AG04449 (cell line): ENCODE measurements at places on chromosomes 2 and 18.

DNA sequence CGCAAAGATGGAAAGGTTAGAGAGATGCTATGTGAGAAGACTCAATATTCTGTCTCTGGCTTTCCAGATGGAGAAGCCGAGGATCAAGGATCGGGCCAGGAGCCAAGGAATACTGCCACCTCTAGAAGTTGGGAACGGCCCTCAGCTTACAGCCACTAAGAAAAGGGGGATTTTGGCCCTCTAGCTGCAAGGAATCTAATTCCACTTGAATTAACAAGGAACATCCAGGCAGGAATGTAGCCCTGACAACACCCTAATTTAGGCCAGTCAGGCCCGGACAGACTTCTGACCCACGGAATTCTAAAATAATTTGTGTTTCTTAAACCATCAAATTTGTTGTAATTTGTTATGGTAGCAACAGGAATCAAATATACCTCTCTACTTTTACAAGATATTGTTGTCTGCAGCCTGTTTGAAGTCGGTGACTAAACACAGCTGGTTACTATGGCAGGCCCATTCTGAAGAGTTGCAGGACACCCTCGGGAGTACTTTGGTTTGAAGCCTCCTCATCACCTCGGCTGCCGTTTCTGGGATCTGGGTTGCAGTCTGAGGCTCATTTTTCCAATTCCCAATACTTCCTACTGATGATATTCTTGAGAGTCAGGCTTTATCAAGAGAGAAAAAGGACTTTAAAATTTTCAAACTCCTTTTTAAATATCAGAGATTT lies 1131.2 kb downstream of the TSN start:
- no peak for DNase-seq

DNA sequence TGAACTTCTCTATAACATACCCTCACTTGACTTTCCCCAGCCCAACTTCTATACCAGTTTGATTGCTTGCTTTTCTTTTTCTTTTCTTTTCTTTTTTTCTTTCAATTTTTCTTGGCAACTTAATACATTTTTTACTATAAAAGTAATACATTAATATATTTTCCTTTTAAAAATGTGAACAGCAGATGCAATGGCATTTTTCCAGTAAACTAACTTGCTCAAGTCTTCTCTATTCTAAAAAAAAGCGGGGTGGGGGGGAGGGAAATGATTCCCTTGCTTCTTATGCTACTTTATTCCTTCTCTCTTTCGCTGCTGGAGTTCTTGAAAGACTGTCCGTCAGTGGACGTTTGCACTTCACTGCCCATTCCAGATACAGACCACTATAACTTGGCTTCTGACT lies 70.5 kb downstream of the RBMS1 start:
- no peak for DNase-seq

DNA sequence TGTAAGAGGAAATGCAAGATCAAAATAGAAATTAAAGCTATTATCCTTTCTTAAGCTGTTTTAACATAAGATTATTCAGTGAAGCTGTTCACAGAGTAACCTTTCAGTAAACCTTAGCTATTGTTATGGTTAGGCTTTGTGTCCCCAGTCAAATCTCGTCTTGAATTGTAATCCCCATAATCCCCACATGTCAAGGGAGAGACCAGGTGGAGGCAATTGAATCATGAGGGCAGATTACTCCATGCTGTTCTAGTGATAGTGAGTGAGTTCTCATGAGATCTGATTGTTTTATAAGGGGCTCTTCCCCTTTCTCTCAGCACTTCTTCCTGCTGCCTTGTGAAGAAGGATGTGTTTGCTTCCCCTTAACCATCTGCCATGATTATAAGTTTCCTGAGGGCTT lies 424.4 kb downstream of the DSEL start:
- no peak for DNase-seq

DNA sequence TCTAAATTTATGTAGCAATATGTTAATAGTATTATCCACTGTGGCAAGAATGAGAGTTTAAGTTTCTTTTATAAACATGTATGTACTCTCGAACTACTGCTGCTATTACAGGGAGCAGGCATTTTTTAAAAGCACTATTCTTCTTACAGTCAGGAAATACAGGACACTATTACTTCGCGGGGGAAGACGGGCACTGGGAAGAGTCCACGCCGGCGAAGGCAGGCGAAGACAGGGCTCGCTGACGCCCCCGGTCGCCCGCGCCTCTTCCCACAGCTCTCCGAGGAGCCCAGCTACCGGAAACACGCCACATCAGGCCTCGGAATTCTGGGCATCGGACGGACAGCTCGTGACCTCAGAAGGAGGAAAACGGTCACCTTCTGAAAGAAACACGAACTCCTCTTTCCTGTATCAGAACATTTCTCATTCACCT lies 90.2 kb downstream of the FAM161A start:
- peak; percentile 38 for DNase-seq

GRCh38 chr2:236872015-236872414 lies 213.7 kb upstream of the COPS8 start:
- DNase-seq: no peak

GRCh38 chr2:242098445-242099128 lies 229.1 kb downstream of the RTP5 start:
- DNase-seq: no peak

- no peak for DNase-seq
Measured at GRCh38 chr2:71784734-71785511, 331.6 kb downstream of the DYSF start.

GRCh38 chr2:41892476-41892875 lies 155.3 kb upstream of the PKDCC start:
- no peak for DNase-seq

DNA sequence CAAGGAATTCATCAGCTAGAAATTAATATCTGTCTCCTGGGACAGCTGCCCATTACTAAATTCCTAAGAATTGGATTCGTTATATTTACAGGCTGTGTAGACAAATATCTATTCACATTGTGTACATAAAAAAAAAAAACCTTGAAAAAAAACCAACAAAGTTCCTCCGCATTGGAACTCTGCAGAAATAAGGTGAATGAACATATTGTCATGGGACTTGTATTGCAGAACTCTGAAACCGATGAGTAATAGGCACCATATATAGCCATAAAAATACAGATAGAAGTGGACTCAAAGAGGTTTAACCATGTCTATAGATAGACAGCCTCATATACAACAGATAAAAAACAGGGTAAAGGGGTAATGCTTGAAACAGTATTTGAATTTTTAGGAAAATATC lies 909.9 kb upstream of the CHAC2 start:
- DNase-seq: no peak

DNA sequence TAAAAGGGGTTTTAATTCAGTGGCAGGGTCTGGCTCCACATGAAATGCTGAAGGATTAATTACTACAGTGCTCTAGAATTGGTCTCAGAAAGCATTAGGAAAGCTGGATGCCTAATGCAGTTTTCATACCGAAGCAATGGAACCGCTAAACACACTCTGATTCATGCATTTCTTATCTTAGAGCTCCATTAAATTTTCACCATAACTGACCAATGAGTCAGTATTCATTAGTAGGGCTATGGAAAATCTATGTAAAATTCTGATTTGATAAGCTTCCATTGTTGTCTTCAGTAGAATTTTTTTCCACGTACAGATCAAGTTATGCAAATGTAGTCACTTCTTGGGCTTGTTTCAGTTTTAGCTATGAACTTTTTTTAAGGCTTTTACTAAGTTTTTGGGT lies 359.9 kb downstream of the ARHGAP15 start:
- DNase-seq: peak; percentile 74

DNA sequence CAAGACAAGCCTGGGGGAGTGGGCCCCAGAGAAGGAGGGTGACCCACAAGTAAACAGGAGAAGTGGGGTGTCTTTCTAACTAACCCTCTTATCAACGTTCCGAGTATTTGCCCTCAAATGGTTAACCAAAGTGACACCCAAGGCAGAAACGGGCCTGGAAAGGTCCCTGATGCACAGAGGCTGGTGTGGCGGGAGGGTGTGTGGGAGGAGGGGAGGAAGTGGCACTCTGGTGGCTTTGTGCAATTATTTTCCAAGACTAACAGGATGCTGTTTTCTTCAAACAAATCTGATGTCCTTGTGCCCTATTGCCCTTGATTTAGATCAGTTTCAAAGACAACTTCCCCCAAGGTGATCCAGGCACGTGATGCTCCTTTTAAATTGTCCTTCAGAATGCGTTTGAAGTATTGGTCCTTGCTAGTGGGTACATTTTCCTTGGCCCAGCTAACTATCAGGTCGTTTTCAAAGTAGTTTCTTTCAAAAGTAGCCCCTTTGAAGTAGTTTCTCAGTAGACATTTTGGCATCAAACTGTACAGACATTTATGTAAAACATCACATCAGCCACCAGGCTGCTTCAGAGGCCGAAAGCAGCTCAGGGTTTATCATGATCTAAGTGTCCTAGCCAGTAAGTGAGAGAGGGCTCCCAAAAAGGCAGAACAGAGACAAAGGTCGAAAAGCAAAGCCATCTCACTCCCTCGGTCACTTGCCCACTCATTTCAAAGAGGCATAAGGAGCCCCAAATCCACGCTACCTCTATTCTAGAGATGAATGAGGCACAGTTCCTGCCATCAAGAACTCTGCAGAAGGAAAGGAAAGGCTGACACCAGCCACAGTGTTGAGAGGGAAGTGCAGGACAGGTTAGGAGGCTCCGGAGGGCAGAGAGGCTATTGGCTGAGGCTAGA lies 371.1 kb upstream of the ID2 start:
- DNase-seq: no peak

GRCh38 chr2:86787736-86788135 lies 3.0 kb downstream of the CD8A start:
- DNase-seq: no peak

- DNase-seq: no peak
Measured at GRCh38 chr18:59640721-59641120, 56.5 kb downstream of the CCBE1 start.

DNA sequence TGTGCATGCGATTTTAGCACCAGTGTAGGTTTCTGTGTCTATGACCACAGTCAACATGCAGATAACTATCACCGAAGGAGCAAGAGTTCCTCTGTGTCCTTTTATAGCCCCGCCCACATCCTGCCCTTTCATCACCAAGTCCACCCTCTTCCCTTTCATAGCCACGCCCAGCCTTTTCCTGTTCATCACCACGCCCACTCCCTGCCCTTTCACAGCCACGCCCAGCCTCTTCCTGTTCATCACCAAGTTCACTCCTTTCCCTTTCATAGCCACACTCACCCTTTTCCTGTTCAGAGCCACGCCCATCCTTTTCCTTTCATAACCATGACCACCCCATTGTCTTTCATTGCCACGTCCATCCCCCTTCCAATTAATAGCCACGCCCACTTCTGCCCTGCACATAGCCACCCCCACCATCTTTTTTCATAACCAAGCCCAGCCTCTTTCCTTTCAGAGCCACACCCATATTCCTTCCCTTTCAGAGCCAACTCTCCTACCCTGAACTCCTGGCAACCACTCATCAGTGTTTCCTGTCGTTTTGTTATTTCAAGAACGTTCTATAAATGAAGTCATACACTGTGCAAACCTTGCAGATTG lies 273.9 kb downstream of the MYT1L start:
- no peak for DNase-seq

GRCh38 chr2:71332435-71332796 lies 834 bp downstream of the ZNF638 start:
- no peak for DNase-seq

DNA sequence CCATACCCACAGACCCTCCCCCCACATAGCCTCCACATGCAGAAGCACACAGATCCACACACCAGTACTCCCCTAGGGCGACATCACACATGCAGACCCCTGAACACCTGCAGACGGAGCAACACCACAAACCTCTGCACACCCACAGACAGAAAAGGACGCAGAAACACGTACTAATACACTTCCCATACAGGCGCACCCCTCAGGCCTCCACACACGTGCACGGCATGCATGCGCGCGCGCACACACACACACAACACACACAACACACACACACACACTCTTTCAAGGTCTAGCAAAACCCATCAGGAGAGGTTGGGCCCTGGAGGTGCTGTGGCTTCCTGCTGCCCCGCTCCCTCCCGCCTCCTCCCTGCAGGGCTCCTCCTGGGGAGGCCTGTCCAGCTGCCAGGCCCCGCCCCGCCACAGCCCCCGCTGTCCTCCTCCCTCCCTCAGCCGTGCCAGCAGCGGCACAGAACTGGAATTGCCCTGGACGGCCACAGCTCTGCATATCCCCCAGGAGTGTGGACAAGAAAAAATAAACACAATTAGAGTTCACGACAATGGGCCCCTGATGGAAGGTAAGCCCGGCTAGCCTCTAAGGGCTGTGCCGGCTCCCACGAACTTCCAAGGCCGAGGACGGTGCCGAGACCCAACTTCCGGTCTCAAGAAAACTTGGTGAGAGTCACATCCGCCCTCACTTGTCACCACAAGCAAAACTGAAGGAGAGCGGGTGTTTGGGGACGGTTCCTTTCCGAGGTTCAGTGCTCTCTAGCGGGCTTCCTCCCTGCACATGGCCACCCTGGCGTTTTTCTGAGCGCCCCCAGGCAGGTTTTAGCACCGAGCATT lies 6.8 kb downstream of the ZFP36L2 start:
- DNase-seq: no peak

DNA sequence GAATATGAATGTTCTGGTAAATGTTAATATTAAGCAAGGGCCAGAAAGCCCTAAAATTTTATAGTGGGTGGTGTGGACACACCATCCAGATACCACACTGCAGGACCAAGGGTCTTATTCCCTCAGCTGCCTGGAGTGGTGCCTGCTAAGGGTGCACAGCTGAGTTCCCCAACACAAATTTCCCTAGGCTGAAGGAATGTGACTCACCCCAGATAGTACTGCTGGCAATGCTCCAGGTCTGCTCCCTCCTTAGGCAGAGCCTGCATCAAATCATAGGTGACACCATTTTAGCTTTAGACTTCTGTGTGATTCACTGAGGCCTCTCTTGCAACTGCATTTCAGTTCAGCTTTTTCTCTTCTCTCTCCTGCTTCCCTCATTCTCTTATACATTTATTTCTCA lies 321.1 kb downstream of the SATB2 start:
- DNase-seq: peak; percentile 19

GRCh38 chr2:96501886-96502810 lies 3.0 kb downstream of the NEURL3 start:
- DNase-seq: no peak

GRCh38 chr18:32401621-32402020 lies 69.1 kb downstream of the GAREM1 start:
- no peak for DNase-seq

DNA sequence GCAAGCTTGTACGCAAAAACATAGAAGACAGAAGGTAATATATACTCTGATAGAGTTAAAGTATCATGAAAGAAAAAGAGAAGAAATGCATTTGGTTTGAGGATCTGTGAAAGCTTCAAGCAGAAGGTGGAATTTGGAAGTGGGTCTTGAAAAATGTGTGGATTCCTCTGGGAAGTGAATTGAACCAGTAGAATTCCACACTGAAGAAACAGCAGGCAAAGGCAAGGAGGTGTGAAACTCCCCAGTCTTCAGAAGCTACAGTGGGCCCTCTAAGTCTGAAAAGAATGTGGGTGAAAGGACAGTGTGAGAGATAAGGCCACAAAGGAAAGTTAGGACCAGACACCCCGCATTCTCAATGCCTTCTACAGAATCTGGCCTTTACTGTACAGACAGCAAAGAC lies 25.6 kb downstream of the COBLL1 start:
- no peak for DNase-seq

GRCh38 chr18:75267643-75268363 lies 57.2 kb downstream of the TSHZ1 start:
- DNase-seq: no peak

- no peak for DNase-seq
Measured at GRCh38 chr2:171287036-171287571, 126.4 kb upstream of the TLK1 start.
